ENCODE measurements at places on chromosomes 12 and 14. TPM values are rescaled to one million over a fixed set of nuclear protein-coding genes. Genes with fewer than 3 reads are reported as not detected.

DNA sequence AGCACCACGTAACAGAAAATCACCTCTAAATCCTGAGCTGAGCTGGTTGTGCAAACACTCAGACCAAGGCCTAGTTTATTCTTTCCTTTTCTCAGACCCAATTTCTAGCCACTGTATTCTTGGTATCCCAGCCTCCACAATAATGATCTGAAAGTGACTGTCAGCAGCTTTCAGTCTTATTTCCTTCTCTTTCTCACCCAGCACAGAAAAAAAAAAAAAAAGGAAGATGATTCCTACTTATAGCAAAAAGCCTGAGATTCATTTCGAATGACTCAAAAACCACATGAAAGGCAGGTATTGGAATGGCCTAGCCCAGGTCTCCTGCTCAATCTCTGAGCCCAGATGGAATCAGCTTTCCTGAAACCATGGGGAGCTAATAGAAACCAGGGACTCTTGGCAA lies 298.6 kb upstream of the PPFIA2 start:
- ATAC-seq = no peak

DNA sequence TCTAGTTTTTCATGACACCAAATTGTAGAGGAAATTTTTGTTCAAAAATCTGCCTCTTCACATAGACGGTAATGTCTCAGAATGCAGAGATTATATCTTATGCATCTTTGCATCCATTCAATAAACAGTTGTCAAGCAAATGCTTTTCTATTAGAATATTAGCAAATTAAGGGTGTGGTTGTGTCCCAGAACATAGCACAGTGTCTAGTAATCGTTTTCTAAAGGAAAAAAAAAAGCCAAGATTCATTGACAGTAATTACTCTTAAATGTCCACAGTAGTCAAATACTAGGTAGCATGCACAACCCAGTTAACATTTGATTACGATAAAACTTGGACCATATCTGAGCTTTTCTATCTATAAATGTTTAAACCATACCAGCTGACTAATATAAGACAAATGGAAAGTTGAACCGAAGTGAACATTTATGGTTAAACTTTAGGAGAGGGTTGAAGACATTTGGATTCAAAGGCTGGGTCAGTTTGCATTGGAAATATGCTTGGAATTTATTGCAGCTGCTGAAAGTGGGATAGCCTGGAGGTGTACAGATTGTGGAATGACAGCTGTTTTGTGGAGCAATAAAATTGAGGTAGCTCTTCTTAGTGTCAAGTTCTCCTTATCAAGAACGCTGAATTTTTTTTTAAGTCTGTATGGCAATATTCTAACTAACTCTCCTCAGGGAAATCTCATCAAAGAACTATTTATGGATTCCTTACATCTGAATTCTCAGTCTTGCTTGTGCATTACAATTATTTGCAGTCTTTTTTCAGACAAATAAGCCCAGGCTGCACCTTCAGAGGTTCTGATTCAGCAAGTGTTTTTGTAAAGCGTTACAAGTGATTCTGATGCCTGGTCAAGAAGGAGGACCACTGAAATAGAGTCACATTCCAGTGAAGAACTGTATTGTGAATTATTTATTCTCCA lies 66.7 kb upstream of the ATP2B1 start:
- no peak for ATAC-seq

- ATAC-seq = no peak
These were observed 96.2 kb upstream of the MED13L start for GRCh38 chr12:116373572-116374206.

DNA sequence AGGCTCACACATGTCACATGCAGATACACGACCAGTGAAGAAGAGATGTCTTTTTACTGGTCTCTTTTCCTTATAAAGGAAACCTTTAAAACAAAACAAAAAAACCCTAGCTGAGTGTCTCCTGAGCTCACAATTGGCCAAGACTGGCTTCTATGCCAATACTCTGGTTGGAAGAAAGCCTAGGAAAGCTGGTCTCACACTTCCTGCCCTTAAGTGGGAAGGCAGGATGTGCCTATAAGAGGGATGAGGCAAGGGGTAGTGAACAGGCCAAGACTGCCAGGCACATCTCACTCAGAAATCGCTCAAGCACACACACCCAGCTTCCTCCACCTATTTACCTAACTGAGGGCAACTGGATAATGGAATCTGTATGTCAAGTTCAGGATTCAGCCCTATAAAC lies 50.0 kb downstream of the SOCS2 start:
- no peak for ATAC-seq

DNA sequence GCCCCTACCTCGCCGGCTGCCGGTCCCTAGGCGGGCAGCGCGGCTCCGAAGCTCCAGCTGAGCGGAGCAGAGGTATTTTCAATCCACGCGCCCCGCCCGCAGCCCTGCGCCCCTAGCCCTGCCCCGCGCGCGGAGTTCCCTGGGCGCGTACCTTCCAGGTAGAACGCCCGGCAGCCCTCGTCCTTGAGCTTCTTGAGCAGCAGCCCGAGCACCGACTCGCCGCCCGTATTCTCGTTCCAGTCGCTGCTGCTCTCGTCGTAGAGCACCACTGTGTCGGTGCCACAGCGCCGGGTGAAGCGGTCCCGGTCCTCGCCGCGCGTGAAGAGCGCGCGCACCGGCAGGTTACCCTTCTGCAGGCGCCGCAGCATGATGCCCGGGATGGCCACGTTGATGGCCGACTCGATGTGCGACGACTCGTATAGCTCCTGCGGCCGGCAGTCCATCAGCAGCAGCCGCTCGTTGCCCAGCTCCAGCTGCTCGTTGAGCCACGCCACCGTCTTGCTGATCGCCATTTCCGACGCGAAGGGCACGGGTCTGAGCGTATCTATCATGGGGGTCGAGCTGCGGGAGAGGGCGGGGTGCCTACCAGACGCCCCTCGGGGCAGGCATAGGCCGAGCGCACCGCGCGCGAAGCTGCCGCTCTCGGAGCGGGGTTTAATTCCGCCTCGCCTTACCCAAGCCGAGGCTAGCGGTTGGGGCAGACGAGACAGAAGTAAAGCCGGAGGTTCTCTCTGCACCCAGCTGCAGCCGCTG lies 636 bp downstream of the DUSP6 start:
- peak; percentile 3 for ATAC-seq

The AQP6 gene
- total RNA-seq = 0.09 TPM

GRCh38 chr12:3152011-3152511 lies 74.9 kb downstream of the TSPAN9 start:
- no peak for ATAC-seq

GRCh38 chr14:65872536-65872935 lies 460.0 kb downstream of the FUT8 start:
- peak; percentile 24 for ATAC-seq

GRCh38 chr12:52217223-52217622 lies 15.8 kb upstream of the KRT7 start:
- no peak for ATAC-seq

DNA sequence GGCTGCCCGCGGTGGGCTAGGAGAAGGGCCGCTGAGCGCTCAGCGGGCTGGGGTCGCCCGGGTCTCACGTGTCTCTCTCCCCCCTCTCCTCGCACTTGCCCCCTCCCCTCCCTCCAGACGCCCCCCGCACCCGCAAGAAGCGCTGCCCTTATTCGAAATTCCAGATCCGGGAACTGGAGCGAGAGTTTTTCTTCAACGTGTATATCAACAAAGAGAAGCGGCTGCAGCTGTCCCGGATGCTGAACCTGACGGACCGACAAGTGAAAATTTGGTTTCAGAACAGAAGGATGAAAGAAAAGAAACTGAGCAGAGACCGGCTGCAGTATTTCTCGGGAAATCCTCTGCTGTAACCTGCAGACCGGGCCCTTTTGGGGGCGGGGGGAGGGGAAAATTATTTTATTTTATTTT lies 314 bp upstream of the HOTAIR start:
- no peak for ATAC-seq

The TIGAR gene
- total RNA-seq = 27.3 TPM

DNA sequence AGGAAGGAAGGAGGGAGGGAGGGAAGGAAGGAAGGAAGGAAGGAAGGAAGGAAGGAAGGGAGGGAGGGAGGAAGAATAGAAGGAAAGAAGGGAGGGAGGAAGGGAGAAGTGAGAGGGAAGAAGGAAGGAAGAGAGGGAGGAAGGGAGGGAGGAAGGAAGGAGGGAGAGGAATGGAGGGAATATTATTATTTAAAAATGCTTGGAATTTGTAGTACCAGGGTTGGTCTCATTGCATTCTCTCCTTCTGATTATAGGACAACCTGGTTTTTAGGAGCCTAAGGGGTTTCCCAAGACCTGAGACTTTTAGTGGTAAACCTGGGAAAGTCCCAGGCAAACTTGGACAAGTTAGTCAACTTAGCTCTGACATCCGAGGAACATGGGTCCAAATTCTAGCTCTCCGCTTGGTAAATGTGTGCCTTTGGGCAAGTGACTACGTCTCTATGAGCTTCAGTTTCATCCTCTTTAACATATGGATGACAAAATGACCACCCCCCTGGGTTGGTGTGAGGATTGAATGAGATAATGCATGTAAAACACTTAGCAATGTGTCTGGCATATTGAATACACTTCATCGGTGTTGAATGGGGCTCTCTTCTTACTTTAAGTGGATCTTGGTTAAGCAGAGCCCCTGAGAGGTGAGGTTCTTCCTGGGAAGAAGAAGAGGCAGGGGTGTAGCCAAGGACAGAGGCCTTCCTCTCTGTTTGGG lies 690.7 kb upstream of the TBX3 start:
- ATAC-seq = no peak

The DLK1 gene
- 3.4 TPM for total RNA-seq

DNA sequence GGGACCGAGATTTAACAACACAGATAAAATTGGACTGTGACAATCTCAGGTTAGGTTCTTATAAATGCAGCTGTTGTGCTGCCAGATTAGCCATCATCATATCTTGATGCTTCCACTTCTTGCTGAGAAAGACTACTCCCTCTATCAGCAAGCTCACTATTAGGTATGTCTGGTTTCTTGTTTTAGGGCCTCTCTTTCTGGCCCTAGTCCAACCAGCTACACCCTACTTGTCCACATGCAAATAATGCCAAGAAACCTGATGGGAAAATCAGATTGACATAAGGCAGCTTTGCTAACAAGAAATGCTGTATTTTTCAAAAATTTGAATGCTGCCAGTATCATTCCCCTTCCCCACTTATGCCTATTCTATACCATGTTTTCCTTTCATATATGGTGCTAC lies 296.0 kb downstream of the RMST start:
- ATAC-seq = no peak

GRCh38 chr14:104202259-104203070 lies 64.1 kb downstream of the KIF26A start:
- ATAC-seq = no peak

The TCL1B gene
- 0.23 TPM for total RNA-seq

The TRIP11 gene
- total RNA-seq = 30.5 TPM

DNA sequence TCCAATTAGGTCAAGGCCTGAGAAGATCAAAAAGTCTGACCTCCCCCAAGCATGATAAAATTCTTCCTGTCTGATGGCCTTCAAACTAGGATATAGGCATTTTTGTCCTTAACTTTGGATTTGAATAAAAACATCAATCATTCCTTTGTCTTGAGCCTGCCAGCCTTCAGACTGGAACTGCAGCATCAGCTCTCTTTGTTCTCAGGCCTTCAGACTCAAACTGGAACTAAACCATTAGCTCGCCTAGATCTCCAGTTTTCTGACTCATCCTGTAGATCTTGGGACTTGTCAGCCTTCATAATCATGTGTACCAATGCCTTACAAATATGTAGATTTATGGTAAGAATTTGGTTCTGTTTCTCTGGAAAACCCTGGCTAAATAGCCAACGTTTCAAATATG lies 721.7 kb downstream of the GALC start:
- no peak for ATAC-seq

GRCh38 chr12:77202457-77203060 lies 137.2 kb upstream of the E2F7 start:
- no peak for ATAC-seq

DNA sequence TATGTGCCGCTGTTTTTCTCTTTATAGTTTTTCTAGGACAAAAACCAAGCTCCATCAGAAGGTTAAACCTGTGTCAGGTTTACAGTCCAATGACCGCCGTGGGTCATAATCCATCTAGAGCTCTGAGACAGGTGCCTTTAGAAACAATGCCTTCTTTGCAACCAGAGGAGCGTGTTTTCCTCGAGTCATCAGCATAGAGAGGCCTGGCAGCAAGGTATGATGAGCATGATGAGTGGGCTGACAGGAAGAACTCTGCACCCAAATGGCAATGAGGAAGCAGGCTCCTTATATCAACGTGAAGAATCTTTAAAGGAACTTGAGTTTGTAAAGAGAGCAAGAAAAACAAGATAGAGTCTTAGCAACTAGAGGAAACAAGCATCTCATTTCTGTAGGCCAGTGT lies 60.5 kb upstream of the NUDT4 start:
- ATAC-seq = no peak

The GNB3 gene
- total RNA-seq = 6.9 TPM

DNA sequence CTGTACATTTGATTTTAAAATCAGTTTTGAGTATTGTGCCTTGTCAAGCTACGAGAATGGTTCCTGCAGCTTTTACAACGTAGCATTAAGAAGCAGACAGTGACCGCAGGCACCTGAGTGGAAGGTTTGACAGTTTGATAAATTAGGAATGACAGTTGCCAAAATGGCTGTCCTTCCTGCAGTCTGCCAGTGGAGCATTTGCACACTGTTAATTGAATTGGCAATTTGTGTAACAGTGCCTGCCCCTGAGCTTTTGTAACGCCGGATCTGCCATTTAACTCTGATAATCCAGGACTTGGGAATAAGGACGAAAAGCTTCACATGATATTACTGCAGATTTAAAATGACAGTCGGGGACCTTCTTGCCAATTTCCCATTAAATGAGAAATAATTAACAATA lies 385.3 kb downstream of the NPAS3 start:
- ATAC-seq = no peak

DNA sequence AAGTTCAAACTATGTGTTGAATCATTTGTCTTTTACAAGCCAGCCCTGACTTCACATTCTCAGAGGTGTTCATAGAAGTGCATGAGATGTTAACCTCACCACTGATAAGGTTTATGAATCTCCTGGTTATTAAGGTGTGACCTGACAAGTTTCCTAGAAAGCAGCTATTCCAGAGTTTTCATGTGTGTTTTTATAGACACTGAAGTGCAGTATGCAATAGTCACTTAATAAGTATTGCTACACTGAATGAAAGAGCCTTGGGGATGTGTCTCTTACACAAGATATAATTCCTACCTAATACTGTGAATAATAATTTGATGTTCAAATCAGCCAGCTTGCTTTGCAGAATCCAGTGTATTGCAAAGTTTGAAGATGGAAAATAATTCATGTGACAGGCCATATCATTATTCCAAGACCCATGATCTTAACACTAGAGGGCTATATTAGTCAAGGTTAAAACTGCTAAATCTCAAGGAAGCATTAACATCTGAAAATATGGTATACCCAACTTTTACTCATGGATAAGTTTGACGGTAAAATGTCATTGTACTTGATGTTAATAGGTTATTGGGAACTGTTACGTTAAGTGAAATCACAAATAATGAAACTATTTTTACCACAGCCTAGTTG lies 13.0 kb downstream of the SLC25A3 start:
- peak; percentile 11 for ATAC-seq

- no peak for ATAC-seq
These were observed 142.4 kb downstream of the CAND1 start for GRCh38 chr12:67411562-67411961.

The SLCO1C1 gene
- total RNA-seq = not detected

DNA sequence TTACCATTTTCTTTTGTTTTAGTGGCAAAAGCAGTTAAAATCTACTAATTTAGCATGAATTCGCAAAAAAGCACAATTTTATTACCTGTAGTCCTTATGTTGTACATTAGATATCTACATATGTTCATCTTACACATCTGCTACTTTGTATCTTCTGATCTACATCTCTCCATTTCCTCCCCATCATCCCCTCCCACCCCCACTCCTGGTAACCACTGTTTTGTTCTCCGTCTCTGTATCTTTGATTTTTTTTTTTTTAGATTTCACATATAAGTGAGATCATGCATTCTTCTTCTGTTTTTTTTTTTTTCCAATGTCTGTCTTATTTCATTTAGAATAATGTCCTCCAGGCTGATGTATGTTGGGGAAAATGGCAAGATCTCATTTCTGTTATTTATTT lies 922.7 kb downstream of the VRK1 start:
- ATAC-seq = no peak

Measured in motor neuron (in vitro differentiated cells).